Activated T-helper 1 cell treated with anti-CD3 and anti-CD28 coated beads, Interleukin-12 subunit alpha, Interleukin-12 subunit beta, Interleukin-2, Interleukin-4 antibody, amounts not matched to agents 30 ng/mL and 10 ng/mL and 1 ng/mL, durations not matched to agents 14 hours and 24 hours and 36 hours (primary cell): ENCODE measurements at places on chromosomes 1 and 21.

DNA sequence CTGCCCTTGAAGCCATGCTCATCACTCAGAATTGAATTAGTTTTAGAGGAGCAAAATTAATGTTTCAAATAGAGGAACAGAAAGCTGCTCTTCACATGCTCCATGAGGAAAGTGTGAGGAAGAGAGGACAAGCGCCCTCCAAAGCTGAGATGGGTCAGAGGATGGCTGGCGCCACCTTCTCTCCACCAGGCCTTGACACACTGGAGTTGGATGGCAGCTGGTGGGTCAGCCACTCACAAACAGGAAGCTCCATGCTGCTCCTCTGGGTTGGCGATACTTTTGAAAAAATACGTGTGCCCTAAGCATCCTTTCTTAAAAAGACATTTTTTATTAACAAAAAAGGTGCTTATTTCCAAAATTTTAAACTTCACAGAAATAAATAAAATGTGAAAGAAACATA, 3.1 kb upstream of the CD2 start:
- peak overlapping the region; percentile 72 for H3K4me3 ChIP-seq
- peaks cover 41% of the 10 kb centered on the region for H3K4me1 ChIP-seq
- H3K27me3 ChIP-seq: no peaks in the 10 kb centered on the region
- H3K36me3 ChIP-seq: peaks cover 49% of the 10 kb centered on the region

GRCh38 chr1:84550826-84551225, 23.4 kb downstream of the CTBS start:
- no peak overlapping the region for H3K27ac ChIP-seq
- no peaks in the 10 kb centered on the region for H3K4me1 ChIP-seq
- DNase-seq: no peak
- peaks cover 10% of the 10 kb centered on the region for H3K36me3 ChIP-seq

GRCh38 chr1:26125946-26126320, 14.3 kb downstream of the PDIK1L start:
- peaks cover 6% of the 10 kb centered on the region for H3K36me3 ChIP-seq
- no peak for DNase-seq
- peak overlapping the region; percentile 64 for H3K4me3 ChIP-seq
- H3K27me3 ChIP-seq: no peaks in the 10 kb centered on the region

DNA sequence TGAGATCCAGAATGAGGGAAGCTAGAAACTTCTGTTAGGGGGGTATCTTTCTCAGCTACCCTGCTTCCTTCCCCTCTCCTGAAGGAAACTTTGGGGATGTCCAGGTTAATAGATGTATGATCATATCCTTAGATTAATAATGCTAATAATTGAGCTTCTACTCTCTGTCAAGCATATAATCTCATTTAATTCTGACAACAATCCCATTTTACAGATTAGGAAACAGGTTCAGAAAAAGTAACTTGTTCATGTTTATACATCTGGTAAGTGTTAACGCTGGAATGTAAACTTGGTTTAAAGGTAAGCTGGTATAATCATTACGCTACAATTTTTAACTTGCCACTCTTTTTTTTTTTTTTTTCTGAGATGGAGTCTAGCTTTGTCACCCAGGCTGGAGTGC, 1.7 kb upstream of the TMEM269 start:
- no peaks in the 10 kb centered on the region for H3K27me3 ChIP-seq
- H3K4me3 ChIP-seq: no peak overlapping the region
- peaks cover 33% of the 10 kb centered on the region for H3K4me1 ChIP-seq
- peaks cover 20% of the 10 kb centered on the region for H3K36me3 ChIP-seq

DNA sequence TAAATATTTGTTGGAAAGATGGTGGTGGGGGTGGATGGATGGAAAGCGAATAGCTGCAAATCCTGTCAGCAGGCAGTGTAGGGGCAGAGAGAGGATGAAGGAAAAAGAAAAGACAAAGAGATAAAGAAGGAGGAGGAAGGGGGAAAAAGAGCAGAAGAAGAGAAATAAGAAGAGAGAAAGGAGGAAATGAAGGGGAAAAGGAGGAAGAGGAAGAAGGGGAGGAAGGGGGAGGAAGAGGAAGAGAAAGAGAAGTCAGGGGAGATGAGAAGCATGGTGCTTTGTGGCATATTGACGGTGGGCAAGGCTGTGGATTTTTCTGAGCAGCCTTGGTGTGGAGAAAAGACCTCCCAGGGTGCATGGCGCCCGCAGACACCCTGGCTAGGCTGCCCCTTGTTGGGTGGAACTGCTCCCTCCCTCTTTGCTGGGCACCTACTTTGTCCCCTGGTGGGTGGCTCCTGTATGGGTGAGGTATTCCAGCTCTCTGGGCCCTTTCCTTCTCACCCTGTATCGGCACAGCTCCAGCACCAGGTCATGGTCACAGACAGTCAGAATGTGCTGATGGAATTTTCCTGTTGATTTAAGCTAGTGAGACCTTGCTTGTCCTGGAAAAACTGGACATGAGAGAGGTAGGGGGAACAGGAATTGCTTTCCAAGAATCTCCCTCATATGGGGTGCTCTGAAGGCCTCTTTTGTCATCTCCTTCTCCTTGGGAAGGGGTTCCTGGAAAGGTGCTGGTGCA, 45.7 kb upstream of the TLR5 start:
- no peak overlapping the region for H3K27ac ChIP-seq
- peaks cover 17% of the 10 kb centered on the region for H3K27me3 ChIP-seq
- no peak for DNase-seq

DNA sequence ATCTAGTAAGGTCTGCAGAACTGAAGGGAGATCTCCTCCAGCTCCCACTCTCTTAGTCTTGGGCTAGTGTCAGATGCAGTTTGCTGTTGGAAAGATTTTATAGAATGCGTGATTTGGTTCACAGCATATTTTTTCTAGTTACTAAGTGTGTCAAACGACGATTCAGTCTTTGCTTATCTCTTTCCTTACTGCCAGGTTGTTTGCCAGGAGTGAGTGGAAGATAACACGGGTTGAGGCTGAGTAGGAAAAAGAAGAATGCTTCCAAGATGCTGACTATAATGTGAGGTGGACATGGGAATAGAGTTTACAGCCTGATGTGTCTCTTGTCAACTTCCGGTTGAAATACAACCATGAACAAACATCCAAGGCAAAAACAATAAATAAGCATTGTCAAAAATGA, 141.4 kb downstream of the GDAP2 start:
- H3K4me1 ChIP-seq: peaks cover 6% of the 10 kb centered on the region
- no peak overlapping the region for H3K27ac ChIP-seq
- peaks cover 8% of the 10 kb centered on the region for H3K27me3 ChIP-seq
- no peaks in the 10 kb centered on the region for H3K36me3 ChIP-seq

DNA sequence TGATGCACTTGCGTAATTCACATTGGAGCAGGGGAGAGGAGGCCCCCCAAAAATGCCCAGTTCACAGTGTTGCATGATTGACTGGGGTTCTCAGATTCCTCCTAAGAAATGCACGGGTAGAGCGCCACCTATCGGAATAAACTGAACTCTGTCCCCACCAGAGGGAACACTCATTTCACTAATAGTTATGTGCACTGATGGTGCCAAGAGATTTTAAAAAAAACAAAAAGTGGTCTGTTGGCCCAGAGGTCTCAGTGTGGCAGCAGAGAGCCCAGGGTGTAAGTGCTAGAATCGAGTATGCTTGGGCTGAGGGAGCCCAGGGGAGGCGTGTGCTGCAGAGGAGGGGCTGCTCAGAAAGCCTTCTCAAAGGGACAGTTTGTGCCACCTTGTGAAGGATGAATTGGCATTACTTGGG, 6.9 kb downstream of the PINK1 start:
- H3K4me1 ChIP-seq: no peaks in the 10 kb centered on the region
- no peaks in the 10 kb centered on the region for H3K27me3 ChIP-seq
- no peaks in the 10 kb centered on the region for H3K36me3 ChIP-seq
- peak; percentile 45 for DNase-seq
- H3K4me3 ChIP-seq: no peak overlapping the region
- no peak overlapping the region for H3K27ac ChIP-seq

GRCh38 chr1:185984113-185984836, 250.1 kb downstream of the HMCN1 start:
- H3K4me1 ChIP-seq: peaks cover 15% of the 10 kb centered on the region
- H3K4me3 ChIP-seq: no peak overlapping the region
- DNase-seq: no peak

GRCh38 chr1:36397083-36397377, 678 bp downstream of the LSM10 start:
- H3K4me3 ChIP-seq: peak overlapping the region; percentile 97
- H3K27me3 ChIP-seq: no peaks in the 10 kb centered on the region
- no peak for DNase-seq

DNA sequence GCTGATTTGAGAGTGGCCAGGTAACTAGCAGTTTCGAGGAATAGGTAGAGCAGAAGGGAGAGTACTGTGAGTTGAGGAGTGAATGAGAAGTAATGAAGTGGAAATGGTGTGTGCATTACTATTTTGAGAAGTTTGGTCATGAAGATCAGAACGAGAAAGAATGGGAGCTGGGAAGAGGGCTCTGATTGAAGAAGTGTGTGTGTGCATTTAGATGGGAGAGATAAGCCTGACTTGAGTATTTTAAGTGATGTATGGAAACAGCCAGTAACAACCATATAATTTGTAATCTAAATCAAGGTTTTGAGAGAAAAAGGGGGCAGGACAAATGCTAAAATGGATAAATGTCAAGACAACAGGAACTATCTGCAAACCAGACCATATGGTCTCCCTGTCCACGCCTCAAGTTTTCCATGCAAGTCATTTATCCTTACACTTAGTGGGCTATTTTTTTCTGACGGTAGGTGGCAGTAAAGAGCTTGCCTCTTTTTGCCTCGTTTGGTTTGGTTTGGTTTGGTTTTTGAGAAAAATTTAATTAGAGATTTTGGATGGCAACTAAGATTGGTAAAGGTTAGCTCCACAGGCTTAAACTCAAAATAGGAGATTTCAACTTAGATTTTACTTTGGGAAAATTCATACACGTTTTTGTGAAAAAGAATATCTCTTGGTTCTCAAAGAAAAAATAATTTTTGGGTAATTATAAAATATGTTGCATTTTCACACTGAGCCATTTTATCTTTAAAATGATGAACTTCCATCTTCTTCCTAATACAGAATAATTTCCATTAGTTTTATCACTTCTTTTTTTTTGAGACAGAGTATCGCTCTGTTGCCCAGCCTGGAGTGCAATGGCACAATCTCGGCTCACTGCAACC, 9.5 kb upstream of the B3GALNT2 start:
- no peak overlapping the region for H3K4me3 ChIP-seq
- H3K27me3 ChIP-seq: peaks cover 22% of the 10 kb centered on the region
- H3K36me3 ChIP-seq: no peaks in the 10 kb centered on the region
- H3K27ac ChIP-seq: no peak overlapping the region

GRCh38 chr1:115839679-115840237, 1.2 kb downstream of the NHLH2 start:
- H3K27ac ChIP-seq: no peak overlapping the region
- H3K4me1 ChIP-seq: no peaks in the 10 kb centered on the region
- no peaks in the 10 kb centered on the region for H3K36me3 ChIP-seq

GRCh38 chr1:233151861-233152260, 143.7 kb downstream of the PCNX2 start:
- no peaks in the 10 kb centered on the region for H3K27me3 ChIP-seq
- no peaks in the 10 kb centered on the region for H3K4me1 ChIP-seq
- H3K27ac ChIP-seq: no peak overlapping the region
- peaks cover 20% of the 10 kb centered on the region for H3K36me3 ChIP-seq
- no peak for DNase-seq

DNA sequence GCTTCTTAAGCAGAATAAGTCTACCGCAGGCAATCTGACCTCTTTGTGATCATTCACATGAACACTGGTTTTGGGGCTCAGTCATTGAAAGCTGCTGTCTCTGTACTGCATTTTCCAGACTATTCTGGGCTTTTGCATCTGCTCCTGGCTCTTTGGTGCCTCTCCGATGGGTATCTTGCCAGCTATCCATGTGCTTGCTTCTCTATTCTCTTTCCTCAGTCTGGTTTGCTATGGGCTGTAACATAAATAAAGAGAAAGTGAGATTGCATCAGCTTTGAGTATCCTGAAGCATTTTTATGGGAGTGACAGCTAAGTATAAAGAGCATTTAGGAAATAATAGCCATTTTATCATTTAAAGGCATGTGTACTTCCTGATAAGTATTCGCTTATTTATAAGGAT, 70.7 kb downstream of the C1orf21 start:
- H3K4me3 ChIP-seq: no peak overlapping the region
- no peaks in the 10 kb centered on the region for H3K36me3 ChIP-seq
- no peak overlapping the region for H3K27ac ChIP-seq
- DNase-seq: no peak

DNA sequence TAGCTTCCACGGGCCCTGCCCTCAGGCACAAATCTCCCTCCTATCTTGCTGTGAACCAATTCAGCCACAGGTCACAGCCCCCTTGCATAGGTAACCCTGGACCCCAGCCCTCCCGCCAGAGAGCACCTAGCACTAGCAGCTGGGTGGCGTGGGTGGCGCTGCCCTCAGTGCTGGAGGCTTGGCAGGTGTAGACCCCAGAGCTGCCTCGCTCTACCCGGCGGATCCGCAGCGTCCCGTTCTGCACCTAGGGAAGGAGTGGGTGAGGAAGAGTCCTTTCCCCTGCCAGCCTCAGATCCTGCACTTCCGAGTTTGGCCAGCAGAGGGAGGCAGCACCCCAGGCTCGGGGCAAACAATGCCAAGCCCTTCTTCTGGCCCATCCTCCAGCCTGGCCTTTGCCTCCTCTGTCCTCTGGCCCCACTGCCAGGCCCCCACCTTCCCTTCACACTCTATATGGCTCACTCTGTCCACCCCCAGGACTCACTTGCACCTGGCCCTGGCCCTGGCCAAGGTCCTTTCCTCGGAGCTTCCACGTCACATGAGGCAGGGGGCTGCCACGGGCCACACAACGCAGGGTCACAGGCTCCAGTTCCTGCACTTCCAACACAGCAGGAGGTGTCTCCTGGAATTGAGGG, 9.0 kb downstream of the IGSF9 start:
- peaks cover 16% of the 10 kb centered on the region for H3K27me3 ChIP-seq
- no peak overlapping the region for H3K4me3 ChIP-seq
- peak; percentile 76 for DNase-seq
- H3K36me3 ChIP-seq: no peaks in the 10 kb centered on the region

DNA sequence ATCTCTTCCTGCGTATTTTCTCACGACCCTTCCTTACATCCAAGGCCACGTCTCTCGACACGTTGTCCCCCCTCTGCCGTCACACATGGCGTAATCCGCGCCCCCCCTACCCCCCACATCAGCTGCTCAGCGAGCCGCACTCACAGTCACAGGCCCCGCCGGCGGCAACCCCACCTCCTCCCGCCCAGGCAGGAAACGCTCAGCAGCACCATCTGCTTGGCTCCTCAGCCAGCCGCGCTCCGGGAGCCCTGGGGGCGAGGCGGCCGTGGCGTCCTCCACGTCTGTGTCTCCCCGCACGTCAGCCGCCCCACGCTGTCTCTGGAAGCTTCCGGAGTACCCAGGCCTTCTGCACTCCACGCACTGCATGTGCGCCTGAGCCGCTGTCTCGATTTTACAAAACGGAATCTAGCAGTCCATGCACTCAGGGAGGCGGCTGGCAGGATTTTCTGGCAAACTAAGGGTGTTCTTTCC, 64.6 kb downstream of the SIK1 start:
- H3K27me3 ChIP-seq: peaks cover 5% of the 10 kb centered on the region
- peak overlapping the region; percentile 83 for H3K4me3 ChIP-seq
- H3K36me3 ChIP-seq: no peaks in the 10 kb centered on the region

- H3K4me3 ChIP-seq: no peak overlapping the region
- H3K4me1 ChIP-seq: peaks cover 12% of the 10 kb centered on the region
- no peak overlapping the region for H3K27ac ChIP-seq
- DNase-seq: no peak
- no peaks in the 10 kb centered on the region for H3K27me3 ChIP-seq
Measured at GRCh38 chr1:42214447-42214871, 49.9 kb upstream of the GUCA2A start.
